ENCODE measurements at places on chromosomes 7 and 10. TPM values are rescaled to one million over a fixed set of nuclear protein-coding genes. Genes with fewer than 3 reads are reported as not detected.

ADRA2A gene
- 3.8 TPM for total RNA-seq

LIPK gene
- not detected for total RNA-seq

SYT15 gene
- 34.5 TPM for total RNA-seq

MTG1 gene
- total RNA-seq: 41.7 TPM

VIPR2 gene
- 0.80 TPM for total RNA-seq

PAPOLB gene
- total RNA-seq: 0.24 TPM

MMP21 gene
- total RNA-seq: not detected

PDE1C gene
- 15.5 TPM for total RNA-seq

All from lower lobe of right lung (tissue), 2 donors.